MCF 10A (cell line): ENCODE measurements at places on chromosomes 7 and 10. TPM values are rescaled to one million over a fixed set of nuclear protein-coding genes. Genes with fewer than 3 reads are reported as not detected.

The SLC26A5 gene
- not detected in 2 replicates for total RNA-seq

The COL26A1 gene
- not detected in 2 replicates for total RNA-seq

The PTPRZ1 gene
- total RNA-seq, result 9.8 and 11.1 TPM in 2 replicates

The CUTC gene
- 11.9 and 15.0 TPM in 2 replicates for total RNA-seq

The CYP26C1 gene
- 0.07 and 0.14 TPM in 2 replicates for total RNA-seq

The CLCN1 gene
- not detected in 2 replicates for total RNA-seq

The BRAT1 gene
- 15.4 and 18.0 TPM in 2 replicates for total RNA-seq

The MMD2 gene
- not detected in 2 replicates for total RNA-seq

The TFPI2 gene
- total RNA-seq, result not detected in 2 replicates

The TDRD1 gene
- not detected in 2 replicates for total RNA-seq

- peaks cover 3% of the 10 kb centered on the region for H3K4me1 ChIP-seq
- H3K4me3 ChIP-seq, result no peak overlapping the region
- H3K27me3 ChIP-seq, result peaks cover 11% of the 10 kb centered on the region
- no peak for DNase-seq
These were observed 121.8 kb downstream of the CAMK1D start for GRCh38 chr10:12471135-12471534.

DNA sequence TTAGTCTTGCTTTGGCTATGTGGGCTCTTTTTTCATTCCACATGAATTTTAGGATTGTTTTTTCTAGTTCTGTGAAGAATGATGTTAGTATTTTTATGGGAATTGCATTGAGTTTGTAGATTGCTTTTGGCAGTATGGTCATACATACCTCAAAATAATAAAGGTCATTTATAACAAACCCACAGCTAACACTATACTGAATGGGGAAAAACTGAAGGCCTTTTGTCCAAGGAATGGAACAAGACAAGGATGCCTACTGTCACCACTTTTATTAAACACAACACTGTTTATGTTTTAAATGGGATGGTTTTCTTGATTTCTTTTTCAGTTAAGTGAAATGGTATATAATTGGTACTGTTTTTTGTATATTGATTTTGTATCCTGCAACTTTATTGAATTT is 84.3 kb downstream of the CCDC7 start:
- no peak overlapping the region for H3K27ac ChIP-seq
- H3K4me3 ChIP-seq, result no peak overlapping the region

DNA sequence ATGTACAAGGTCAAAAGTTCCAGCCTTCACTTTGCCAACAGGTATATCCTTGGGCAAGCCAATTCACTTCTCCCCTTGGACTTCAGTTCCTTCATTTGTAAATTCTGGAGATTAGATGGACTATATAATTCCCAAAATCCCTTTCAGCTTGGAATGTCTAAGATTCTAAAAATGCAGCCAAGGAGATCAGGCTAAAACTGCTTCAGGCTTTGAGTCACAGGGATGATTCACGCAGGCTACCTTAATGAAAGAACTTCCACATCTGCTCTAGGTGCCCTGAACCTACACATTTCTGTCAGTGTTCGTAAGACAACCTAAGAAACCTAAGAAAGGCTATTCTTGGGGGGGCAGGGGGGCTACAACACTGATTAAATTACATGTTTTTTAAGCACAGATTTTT is 7.1 kb downstream of the CPVL start:
- H3K27ac ChIP-seq, result peak overlapping the region; percentile 67
- peaks cover 36% of the 10 kb centered on the region for H3K4me1 ChIP-seq
- H3K4me3 ChIP-seq, result no peak overlapping the region
- H3K27me3 ChIP-seq, result no peaks in the 10 kb centered on the region

DNA sequence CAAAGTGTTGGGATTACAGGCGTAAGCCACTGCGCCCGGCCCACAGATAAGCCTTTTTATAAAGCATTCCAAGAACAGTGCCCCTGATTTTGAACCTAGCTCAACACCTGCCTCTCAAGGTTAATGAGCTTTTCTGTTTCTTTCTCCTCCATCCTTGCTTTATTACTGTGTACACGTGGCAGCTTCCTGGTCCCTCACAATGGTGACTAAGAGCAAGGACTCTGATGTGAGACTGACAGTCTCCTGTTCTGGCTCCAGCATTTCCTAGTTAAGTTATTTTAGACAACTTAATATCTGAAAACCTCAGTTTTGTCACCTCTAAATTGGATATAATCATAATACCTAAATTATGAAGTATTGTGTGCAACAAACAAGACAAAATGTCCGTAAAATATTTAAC is 9.9 kb downstream of the HABP2 start:
- H3K4me1 ChIP-seq, result peaks cover 4% of the 10 kb centered on the region
- H3K4me3 ChIP-seq, result no peak overlapping the region
- DNase-seq, result no peak
- no peaks in the 10 kb centered on the region for H3K36me3 ChIP-seq
- H3K27me3 ChIP-seq, result peaks cover 17% of the 10 kb centered on the region
- H3K27ac ChIP-seq, result no peak overlapping the region

DNA sequence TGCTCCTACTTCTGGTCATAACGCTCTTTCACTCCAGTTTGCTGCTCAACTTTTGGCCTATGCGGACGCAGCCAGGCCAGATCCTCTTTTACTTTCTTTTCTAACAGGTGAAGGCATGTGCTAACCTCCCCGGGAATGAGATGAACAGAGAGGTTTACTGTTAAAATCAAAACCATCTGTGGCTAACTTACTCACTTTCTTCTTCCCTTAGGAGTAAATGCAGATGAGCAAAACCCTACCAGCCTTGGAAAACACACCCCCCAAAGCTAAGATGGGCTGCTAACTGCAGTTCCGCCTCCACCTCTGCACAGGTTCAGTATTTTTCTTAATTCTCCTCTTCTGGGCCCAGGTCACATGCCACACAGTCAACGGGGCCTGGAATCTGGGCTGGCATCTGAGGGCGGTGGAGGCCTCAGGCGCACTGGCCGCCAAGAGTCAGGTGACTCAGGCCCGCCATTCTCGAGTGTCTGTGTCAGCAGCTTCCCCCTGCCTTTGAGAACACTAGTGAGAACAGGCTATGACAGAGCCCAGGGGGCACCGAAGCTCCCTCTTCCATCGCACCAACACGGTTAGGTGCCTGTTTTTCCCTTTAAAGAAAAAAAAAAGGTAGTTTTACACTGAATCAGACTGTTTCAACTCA is 11.1 kb downstream of the FAM53B start:
- DNase-seq, result no peak
- peaks cover 20% of the 10 kb centered on the region for H3K36me3 ChIP-seq
- H3K27me3 ChIP-seq, result no peaks in the 10 kb centered on the region
- peak overlapping the region; percentile 49 for H3K4me3 ChIP-seq
- H3K4me1 ChIP-seq, result peaks cover 37% of the 10 kb centered on the region

- H3K4me1 ChIP-seq, result no peaks in the 10 kb centered on the region
- H3K27me3 ChIP-seq, result peaks cover 51% of the 10 kb centered on the region
- H3K36me3 ChIP-seq, result no peaks in the 10 kb centered on the region
- no peak overlapping the region for H3K27ac ChIP-seq
- H3K4me3 ChIP-seq, result no peak overlapping the region
- DNase-seq, result no peak
These were observed 502.3 kb upstream of the ZMIZ1 start for GRCh38 chr10:78566284-78567111.

DNA sequence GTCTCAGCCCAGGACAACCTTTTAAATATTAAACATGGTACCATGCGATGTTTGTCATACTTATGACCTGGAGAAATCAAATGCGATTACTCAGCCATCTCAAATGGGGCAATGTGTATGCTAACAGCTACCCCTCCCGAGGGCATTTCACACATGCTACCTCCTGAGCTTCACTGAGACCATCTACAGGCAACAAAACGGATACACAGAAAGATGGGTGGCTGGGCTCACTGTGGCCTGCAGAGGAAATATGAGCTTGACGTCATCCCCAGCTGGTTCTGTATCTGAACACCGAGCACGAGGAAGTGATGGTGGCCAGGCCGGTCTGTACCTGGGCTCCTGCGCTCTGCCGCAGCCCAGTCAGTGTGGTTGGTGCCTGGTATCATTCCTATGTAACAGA is 374.3 kb downstream of the RPS24 start:
- peaks cover 9% of the 10 kb centered on the region for H3K4me1 ChIP-seq
- no peak for DNase-seq
- H3K27ac ChIP-seq, result no peak overlapping the region
- H3K4me3 ChIP-seq, result peak overlapping the region; percentile 62
- no peaks in the 10 kb centered on the region for H3K36me3 ChIP-seq

DNA sequence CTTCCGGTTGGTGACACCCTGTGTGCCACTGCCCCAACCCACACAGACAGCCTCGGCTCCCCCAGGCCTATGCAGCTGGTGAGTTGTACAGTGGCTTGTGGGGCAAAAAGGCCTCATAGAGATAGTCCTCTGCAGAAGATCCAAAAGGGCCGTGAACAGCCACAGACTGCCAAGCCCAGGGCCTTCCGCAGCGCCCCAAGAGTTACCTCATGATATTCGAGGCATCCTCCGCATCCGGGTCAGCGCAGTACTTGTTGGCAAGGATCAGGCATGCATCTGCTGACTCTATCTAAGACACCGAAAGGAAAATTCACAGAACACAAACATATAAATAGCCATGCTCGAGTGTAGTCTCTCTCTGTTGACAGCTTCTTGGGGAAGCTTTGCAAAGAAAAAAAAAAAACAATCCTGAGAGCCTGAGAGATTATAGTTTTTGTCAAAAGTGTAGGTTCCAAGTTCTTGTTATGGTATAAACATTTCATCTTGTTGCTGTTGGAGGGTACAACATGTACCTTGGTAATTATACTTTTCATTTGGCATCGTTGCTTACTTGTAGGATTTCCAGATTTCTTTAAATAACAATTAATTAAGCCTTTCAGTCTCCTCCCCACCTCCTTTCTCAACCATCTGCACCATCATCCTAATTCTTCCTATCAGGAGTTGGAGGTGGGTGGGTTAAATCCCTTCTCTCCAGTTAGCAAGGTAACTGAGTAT is 553.0 kb downstream of the KCNMA1 start:
- no peak overlapping the region for H3K27ac ChIP-seq
- H3K4me1 ChIP-seq, result no peaks in the 10 kb centered on the region
- no peak for DNase-seq
- no peaks in the 10 kb centered on the region for H3K27me3 ChIP-seq

DNA sequence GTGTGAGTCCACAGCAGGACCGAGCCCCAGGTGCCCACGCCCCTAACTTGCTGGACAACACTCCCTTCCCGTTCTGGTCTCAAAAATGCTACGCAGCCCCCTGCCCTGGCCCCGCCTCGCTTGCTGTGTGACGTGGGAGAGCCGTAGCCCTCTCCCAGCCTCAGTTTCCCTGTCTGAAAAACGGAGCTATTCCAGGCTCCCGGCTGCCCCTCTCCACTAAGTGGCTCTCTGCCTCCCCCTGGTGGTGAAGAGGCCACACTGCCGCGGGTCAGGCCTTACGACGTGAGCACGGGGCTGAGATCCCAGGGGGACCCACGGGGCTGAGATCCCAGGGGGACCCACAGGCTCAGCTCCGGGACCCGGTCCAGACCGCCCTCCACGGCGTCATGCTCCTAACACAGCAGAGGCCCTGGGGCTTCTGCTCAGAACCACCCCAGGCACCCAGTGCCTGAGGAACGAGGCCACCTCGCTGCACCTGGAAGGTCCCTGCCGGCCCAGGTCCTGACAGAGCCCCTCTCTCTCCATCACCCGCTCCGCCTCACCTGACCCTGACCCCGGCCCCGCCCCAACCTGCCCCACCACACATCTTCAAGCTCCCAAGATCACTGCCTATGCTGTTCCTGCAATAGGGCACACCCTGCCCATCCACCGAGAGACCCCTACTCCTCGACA is 26.7 kb downstream of the MICALL2 start:
- peaks cover 6% of the 10 kb centered on the region for H3K4me1 ChIP-seq
- no peaks in the 10 kb centered on the region for H3K27me3 ChIP-seq
- peaks cover 18% of the 10 kb centered on the region for H3K36me3 ChIP-seq
- H3K27ac ChIP-seq, result peak overlapping the region; percentile 3
- H3K4me3 ChIP-seq, result no peak overlapping the region

- no peaks in the 10 kb centered on the region for H3K27me3 ChIP-seq
- DNase-seq, result no peak
- H3K27ac ChIP-seq, result no peak overlapping the region
- H3K36me3 ChIP-seq, result no peaks in the 10 kb centered on the region
- H3K4me3 ChIP-seq, result no peak overlapping the region
These were observed 295.1 kb downstream of the NEBL start for GRCh38 chr10:20601941-20602461.

DNA sequence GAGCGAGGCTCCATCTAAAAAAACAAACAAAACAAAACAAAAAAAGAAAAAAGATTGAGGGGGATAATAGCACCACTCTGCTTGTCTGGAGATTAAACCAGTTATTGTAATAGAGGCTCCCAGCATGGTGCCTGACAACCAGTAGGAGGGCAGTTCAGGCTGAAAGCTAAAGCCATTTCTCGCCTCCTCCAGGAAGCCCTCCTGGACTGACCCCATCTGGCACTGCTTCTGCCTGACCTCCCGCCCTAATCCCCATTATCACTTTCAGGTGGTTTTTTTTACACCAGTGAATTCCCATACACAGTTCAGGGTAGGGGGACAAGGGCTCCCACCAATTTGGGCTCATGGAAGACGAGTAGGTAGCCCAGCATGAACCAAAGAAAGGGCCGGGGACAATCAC is 8.8 kb upstream of the ELN start:
- H3K36me3 ChIP-seq, result no peaks in the 10 kb centered on the region
- no peaks in the 10 kb centered on the region for H3K4me1 ChIP-seq
- no peak for DNase-seq

GRCh38 chr7:30567081-30567480 is 27.6 kb upstream of the GARS1 start:
- H3K4me3 ChIP-seq, result no peak overlapping the region
- H3K27me3 ChIP-seq, result no peaks in the 10 kb centered on the region
- H3K4me1 ChIP-seq, result peaks cover 9% of the 10 kb centered on the region

DNA sequence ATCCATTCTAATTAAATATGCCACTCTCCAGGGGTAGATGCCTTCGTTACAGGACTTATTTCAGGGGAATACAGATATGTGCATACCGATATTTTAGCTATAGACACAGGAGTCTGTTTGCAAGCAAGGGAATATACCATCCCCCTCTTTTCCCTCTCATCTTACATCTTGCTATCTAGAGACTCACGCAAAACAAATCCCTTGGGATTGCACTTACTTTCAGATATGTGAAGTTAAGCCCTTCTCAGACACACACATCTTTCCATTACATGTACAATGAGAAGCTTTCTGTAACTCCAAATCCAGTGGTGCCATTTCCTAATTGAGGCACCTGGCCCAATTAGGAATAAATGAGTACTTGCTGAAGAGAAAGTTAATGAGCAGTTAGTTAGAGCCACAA is 250.4 kb upstream of the FZD8 start:
- H3K4me3 ChIP-seq, result no peak overlapping the region
- no peaks in the 10 kb centered on the region for H3K27me3 ChIP-seq
- H3K27ac ChIP-seq, result no peak overlapping the region
- H3K36me3 ChIP-seq, result peaks cover 6% of the 10 kb centered on the region
- no peak for DNase-seq
